Stimulated activated CD8-positive, alpha-beta memory T cell treated with anti-CD3 and anti-CD28 coated beads, Interleukin-4, amount 100 ng/mL, for 48 hours (primary cell): ENCODE measurements at places on chromosomes 7 and 10.

GRCh38 chr7:150982351-150982750 lies 4.2 kb upstream of the KCNH2 start:
- DNase-seq: no peak

DNA sequence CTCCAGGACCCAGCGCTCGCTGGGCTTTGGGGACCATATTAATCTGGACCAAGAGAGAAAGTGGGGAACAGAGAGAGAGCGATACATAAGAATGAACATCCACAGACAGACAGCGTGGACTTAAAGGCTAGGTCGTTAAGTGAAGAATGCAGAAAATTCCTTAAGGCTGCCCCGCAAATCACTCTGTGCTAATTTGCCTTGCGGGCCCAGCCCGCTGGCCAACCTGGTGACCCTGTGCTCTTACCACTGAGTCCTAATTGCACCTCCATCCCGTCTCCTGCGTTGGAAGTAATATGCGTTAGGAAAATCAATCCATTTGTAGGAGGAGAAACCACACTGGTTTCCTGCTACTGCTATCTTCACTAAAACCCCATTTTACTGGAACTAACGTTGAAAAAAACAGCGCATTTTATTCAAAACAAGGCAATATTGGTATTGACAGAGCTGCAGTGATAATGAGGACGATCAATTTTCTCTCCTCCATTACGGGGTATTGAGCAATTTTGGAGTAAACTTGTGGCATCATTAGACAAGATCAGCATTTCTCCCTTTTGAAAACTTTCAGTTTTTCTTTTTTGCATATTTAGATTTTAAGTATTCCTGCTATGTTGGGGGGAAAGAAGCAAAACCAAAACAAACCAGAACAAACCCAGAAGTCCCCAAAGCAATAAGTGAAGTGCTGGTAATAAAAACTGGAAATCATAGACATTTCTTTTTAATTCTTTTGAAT lies 85.2 kb downstream of the WDFY4 start:
- DNase-seq: no peak

DNA sequence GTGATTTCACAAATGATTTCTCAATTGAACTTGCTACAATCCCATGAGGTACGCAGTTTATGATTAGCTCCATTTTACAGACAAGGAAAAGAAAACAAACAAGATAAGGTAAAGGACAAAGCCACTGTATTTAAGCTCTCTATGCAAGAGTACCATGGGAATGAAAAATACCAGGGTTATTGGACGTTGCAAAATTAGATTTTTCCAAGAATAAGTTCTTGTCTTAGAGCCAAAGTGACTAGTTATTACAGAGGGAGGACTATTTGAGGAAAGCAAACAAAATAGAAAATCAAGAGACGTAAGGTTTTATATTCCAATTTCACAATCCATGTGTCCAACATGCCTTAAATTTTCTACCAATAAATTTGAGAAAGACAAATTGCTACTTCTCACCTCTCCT lies 97.9 kb upstream of the PTN start:
- DNase-seq: no peak

DNA sequence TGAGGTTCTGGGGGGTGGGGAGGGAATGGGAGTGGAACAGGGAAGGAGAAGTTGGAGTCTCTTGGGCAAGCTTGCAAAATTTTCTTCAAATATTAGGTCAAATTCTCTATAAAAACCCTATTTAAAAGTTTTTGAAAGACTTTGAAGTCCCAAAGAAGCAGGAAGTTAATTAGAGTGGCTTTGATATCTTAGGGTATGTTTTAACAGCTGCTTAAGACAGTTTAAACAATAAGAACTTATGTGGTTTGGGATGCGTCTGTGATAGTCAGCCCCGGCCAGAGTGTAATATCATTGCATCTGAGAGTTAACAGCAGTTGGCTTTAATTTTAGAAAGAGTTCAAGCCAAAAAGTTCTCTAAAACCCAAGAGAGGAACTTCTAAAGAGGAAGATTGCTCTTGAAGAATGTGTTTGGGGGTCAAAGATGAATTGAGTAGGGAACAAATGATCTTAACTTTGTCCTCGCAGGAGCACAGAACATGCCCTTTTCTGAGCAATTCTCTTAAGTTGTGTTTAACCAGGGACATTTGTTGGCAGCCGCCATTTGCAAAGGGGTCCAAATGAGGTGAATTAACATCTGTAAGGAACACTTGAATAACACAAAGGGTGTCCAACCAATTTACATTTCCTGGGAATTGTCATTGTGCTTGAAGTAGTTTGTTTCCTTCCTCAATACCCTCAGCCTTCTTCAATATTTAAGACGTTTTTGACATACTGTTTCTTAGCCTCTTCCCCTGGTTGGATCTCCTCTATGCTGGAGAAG lies 182.4 kb downstream of the PTEN start:
- DNase-seq: no peak

- DNase-seq: no peak
These were observed 186.9 kb upstream of the MGMT start for GRCh38 chr10:129280155-129280502.

DNA sequence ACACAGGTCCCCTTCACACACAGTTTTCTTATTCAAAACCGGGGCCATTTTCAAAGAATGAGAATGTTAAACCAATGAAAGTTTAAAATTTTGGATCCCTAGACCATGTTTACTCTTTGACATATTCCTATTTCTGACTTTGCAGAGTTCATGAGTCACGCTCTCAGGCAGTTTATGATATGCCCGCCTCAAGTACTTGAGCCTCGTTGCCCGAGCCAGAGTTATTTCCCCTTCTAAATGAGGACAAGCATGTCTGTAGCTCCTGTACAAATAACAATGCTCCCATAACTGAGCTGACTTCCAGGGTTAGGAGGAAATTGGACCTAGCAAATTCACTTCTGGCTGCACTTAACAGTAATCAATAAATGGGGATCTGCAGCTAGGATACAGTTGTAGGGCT lies 87.9 kb upstream of the PDE1C start:
- DNase-seq: no peak

- DNase-seq: no peak
These were observed 7.2 kb upstream of the SP8 start for GRCh38 chr7:20793694-20794394.

GRCh38 chr7:121624958-121625357 lies 228.8 kb upstream of the FAM3C start:
- DNase-seq: no peak
